NCI-H1436 (cell line): ENCODE measurements at places on chromosomes 1 and 21.

GRCh38 chr1:27366411-27367159 is at the start of gene MAP3K6:
Gene MAP3K6 (minus strand): TSS chr1:27366961. CDS start chr1:27366597, 364 bp downstream.
- peak; percentile 70 for DNase-seq

GRCh38 chr1:27301052-27301422 is 20.9 kb upstream of the TMEM222 start:
- no peak for DNase-seq

DNA sequence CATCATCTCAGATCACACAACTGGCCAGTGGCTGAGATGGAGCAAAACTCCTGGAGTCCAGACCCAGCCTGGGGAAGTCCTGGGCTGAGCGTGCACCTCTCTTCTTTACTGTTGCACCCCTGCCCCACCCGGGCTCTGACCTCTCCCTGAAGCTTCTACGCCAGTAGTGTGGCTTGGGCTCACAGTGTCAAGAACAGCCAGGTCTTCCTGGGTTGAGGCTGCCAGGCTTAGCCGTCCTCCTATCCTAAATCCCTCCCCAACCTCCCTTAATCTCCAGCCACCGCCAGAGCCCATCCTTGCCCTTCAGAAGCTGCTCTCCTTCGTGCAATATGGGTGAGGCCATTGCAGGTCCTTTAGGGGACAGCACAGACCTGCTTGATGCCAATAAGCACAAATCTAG is 399.2 kb upstream of the VAMP3 start:
- no peak for DNase-seq

DNA sequence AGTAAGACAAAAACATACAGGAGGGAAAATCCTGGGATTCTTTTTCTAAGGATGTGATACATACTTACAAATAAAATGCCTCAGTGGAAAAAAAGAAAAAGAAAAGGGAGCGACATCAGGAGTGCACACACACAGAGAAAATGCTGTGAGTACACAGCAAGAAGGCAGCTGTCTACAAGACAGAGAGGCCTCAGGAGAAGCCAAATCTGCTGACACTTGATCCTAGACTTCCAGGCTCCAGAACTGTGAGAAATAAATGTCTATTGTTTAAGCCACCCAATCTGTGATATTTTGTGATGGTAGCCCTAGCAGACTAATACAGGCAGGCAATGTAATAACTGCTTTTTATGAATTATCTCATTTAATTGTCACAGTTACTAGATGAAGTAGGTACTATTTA is 17.0 kb upstream of the TRIM45 start:
- DNase-seq = no peak

DNA sequence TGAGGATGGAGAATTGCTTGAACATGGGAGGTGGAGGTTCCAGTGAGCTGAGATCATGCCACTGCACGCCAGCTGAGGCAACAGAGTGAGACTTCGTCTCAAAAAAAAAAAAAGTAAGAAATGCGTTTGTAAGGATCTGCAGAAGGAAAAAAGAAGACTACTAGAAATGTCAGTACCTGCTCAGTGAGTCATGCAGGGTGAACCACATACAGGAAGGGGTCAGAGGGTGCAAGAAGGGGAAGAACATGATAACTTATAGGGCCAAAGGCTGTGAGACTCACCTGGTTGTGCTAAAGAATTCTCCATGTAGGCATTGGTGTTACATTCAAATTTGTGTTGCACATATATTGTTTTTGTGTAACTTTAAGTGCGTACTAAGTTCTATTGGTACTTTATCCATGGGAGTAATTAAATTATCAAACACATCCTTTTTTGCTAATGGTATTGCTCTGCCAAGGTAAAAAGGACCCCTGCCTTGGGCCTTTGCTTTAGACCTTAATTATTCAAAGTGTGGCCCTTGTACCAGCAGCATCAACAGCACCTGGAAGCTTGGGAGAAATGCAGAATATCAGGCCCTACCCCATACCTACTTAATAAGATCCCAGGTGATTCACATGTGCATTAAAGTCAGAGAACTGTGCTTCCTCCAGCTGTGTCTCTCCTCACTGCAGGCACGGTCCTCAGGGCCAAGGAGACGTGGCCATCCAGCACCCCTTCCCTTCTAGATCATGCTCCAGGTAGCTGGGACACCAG is 96.4 kb upstream of the PPP2R5A start:
- DNase-seq = no peak

DNA sequence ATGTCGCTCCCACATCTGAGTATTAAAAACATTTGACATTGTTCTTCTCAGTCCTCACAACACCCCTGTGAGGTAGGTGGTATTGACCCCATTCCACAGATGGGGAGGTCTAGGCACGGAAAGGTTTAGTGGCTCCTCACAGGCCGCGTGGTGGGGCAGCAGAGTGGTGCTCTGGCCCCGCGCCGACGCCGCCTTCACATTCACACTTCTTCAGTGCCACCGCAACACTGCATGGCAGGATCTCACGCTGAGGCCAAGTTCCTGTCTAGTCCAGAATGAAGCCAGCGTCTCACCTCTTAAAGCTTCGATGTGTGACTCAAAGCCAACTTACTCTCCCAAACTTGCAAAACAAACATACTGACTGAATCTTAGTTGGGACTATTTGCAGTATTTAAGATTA is 12.1 kb downstream of the ICMT start:
- DNase-seq = no peak

GRCh38 chr1:204446413-204447111 is 34.9 kb upstream of the PPP1R15B start:
- peak; percentile 98 for DNase-seq

GRCh38 chr1:212692774-212693644 is 6.6 kb downstream of the BATF3 start:
- DNase-seq = no peak

- DNase-seq = no peak
Measured at GRCh38 chr1:41122851-41123518, 101.5 kb upstream of the SLFNL1 start.

- no peak for DNase-seq
Measured at GRCh38 chr1:42998386-42998785, 39.7 kb upstream of the SLC2A1 start.

- peak; percentile 29 for DNase-seq
Measured at GRCh38 chr1:6483017-6483760, 8.3 kb downstream of the PLEKHG5 start.

DNA sequence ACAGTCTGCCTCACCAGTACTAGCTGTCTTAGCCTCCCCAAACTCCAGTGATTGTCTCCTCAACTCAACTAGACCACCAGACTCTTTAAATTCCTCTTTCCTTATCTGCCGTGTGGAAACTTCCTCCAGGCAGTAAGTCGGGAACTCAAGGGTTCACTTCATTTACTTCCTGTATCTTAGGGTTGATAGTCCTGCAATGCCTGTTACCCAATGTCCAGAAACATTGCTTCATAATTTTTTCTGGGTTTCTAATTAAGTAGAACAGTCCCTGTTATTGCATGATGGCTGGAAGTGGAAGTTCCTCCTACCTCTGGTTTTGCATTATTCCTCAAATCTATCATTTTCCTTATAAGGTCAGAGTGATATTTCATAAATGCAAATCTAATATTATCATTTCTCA is 60.8 kb upstream of the RNF11 start:
- no peak for DNase-seq

GRCh38 chr1:64872067-64872466 is 94.3 kb downstream of the JAK1 start:
- no peak for DNase-seq

- no peak for DNase-seq
Measured at GRCh38 chr1:63698001-63698838, 75.6 kb upstream of the ROR1 start.

DNA sequence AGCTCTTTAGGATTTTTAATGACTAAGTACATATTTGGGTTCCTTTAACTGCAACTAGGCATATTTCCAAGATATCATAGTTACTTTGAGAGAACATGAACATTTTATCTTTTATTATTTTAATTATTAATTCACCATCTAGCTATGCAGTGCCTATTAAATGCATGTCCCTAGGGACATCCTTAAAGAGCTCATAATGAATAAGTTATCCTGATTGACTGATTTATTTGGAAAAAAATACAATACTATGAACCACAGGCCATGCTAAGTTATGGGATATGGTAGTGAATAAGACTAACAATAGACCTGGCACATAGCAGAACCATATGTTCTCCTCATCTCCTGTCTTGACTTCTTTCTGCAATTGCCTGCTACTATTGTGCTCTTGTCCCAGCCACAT is 16.4 kb upstream of the C1orf105 start:
- no peak for DNase-seq

DNA sequence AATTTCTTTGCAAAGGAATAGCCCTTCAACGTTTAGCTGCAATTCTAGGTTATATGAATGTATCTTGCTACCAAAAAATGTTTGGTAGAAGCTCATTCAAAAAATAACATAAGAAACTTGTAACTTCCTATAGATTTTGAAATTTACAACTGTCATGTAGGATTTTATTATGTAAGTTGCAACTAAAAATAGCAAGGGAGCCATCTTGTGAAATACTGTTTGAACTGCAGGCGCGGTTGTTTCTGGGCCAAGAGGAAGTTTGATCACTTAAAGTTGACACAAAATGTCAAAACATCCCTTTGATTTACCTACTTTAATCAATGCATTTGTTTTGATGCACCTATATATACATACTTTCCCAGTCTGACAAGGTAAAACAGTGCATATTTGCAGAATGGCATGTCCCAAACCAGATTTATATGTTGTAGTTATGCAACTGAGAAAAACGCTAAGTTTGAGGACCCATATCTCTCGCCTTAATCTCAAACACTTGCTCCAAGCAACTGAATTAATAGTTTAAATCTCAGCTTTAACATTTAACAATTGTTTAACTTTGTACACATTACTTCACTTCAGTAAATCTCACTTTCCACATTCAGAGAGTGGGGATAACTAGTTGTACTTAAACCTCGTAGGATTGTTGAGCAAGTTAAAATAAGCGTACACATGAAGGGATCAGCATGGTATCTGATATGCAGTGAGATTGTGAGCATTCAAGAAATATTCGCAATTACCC is 63.9 kb downstream of the KCNK2 start:
- DNase-seq = no peak

DNA sequence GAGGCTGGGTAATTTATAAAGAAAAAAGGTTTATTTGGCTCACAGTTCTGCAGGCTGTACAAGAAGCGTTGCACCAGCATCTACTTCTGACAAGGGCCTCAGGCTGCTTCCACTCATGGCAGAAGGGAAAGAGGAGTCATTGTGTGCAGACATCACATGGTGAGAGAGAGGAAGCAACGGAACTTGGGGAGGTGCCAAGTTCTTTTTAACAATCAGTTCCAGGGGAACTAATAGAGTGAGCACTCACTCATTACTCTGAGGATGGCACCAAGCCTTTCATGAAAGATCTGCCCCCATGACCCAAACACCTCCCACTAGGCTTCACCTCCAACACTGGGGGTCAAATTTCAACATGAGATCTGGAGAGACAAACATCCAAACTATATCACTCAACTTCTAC is 77.2 kb downstream of the DDAH1 start:
- no peak for DNase-seq

- DNase-seq = no peak
Measured at GRCh38 chr1:97136996-97137395, 415.4 kb downstream of the PTBP2 start.

DNA sequence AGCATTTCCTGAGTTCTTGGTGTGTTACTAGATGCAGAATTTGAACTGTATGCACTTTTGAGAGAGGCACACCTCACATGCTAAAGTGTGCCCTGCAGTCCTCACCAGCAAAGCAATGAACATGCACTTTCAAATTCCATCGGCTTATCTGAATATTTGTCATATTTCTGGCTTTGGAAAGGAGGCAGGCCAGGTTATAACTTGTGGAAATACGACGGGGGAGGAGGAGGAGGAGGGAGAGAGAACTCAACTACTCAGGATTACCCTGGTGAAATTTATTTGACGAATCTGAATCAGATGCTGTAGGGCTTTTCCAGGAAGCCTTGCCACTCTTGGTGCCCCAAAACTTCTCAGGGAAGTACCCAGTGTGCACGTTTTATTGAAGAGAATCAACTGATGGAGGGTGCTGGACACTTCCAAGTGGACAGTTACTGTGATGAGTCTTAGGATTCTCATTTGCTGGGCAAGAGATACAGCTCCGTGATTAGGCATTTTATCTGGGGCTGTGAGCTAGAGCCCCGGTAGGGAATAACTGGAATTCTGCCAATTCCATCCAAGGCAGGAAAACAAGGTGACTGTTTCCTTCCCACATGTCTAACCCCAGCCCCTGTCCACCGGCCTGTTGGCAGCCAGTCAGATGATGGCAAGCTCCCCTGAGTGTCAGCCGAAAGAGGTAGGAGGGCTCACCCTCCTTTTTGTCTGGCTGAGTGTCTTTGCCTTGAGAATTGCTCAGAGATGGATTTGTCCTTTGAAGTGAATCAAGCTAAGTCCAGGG is 3.8 kb downstream of the PDPN start:
- DNase-seq = no peak

DNA sequence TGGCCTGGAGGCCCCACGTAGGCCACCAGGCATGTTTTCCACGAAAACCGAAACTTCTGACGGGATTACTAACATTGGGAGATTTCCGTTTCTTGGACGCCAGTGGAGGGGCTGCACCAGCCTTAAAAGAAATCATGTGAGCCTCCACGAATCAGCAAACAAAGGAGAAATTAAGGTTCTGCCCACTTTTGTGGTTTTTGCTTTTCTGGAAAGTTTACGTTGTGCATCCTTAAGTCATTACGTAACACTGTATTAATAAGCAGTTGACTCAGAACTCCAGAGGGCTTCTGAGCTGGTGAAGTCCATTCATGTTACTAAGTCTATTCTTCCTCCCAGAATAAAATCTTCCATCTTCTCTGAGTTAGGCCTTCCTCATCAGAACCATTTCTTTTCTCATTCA is 168.5 kb downstream of the PSMG1 start:
- no peak for DNase-seq

- no peak for DNase-seq
Measured at GRCh38 chr1:159429074-159429861, 2.7 kb upstream of the OR10J4 start.

DNA sequence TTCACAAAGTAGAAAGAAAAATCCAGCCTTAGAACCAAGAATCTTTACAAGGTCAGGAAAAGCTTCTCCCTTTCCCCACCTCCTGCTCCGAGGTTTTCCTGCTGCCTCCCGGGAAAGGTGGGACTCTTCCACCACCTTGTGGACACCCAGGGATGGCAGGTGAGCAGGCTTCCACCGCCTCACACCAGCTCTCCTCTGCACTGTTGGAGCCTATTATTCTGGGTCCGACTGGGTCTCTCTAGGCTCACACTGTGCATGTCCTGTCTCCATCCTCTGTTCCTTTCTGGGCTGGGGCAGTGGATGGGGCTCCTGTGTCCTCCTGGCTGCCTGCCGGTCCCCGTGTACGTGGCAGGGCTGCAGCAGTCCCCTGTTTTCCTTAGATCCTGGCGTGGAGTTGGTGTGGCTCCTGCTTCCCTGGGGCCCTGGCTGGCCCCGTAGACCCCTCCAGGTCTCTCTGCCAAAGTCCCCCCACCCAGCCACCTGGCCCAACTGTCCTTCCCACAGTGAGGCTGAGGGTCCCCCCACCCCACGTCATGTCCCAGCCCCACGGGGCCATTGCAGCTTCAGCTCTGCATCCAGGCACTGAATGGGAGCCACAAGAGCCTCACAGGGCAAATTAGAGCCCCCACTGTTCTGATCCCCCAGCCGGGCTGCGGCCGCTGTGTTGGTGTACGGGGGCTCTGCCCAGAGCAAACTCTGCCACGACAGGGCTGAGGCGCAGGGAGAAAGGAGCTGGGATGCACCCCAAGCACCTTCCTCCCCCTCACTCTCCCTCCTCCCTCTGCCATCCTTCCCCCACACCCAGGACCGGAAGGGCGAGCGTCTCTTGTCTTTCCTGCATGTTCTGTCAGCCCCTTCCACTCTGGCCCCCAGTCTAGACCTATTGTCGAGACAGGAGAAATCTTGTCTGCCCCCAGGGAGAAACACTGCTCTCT is 3.3 kb upstream of the SLC45A1 start:
- peak; percentile 69 for DNase-seq
